ENCODE measurements at places on chromosomes 1 and 21. TPM values are rescaled to one million over a fixed set of nuclear protein-coding genes. Genes with fewer than 3 reads are reported as not detected.

The F5 gene
- total RNA-seq, result 0.30 TPM

GRCh38 chr1:160398823-160399222, 1.5 kb upstream of the VANGL2 start:
- DNase-seq, result no peak

DNA sequence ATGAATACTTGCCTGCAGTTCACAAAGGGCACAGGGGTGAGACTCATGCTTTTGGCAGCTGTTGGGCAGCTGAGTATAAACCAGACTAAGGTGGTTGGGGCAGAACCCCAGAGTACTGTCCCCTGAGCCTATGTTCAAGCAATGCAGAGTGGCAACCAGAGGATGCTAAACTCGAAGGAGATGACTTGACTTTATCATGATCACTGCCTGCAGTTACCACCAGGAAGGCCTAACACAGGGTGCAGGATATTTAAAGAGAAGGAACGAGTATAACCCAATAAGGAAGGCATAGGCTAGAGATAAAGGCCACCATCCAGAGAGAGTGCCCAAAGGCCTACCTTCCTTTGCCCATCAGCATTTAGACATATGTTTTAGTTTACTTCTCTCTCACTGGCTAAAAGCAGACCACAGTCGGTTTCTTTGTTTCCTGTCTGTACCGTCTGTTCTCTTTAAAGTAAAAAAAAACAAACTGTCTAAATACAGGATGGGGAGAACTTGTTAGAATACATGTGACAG, 83.3 kb downstream of the MPZL1 start:
- DNase-seq, result peak; percentile 49

- DNase-seq, result peak; percentile 14
Measured at GRCh38 chr1:41851589-41851988, 67.1 kb downstream of the HIVEP3 start.

The RIMKLA gene
- 0.06 TPM for total RNA-seq

The SCYL3 gene
- total RNA-seq, result 3.3 TPM

DNA sequence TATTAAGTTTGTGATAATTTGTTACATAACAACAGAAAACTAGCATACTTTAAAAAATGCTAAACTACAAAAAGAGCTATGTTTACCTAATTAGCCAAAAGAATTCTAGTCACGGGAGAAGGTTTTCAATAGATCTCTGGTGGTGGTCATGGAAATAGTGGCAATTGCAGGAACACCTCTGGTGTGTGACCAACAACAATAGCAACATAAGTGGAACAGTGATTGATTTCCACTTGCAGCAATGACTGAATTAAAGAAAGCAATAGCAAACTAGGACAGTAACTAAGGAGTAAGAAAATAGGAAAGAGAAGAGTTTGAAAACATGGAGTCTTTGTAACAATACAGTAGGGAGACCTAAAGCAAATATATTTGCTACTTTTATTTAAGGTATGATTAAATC, 171.3 kb upstream of the ADGRL4 start:
- no peak for DNase-seq

The ZNF648 gene
- total RNA-seq, result not detected

The TNN gene
- not detected for total RNA-seq

The RHCE gene
- total RNA-seq, result 0.43 TPM

- no peak for DNase-seq
Measured at GRCh38 chr1:210363119-210363518, 34.4 kb downstream of the HHAT start.
